ENCODE measurements at places on chromosomes 12 and 14. TPM values are rescaled to one million over a fixed set of nuclear protein-coding genes. Genes with fewer than 3 reads are reported as not detected.

Gene CCDC63
- not detected for total RNA-seq

Gene KRT2
- not detected for total RNA-seq

Gene BRMS1L
- total RNA-seq = 3.3 TPM

Gene IL26
- not detected for total RNA-seq

Gene COCH
- total RNA-seq = 1.1 TPM

Gene MIPOL1
- total RNA-seq = 11.3 TPM

Gene BEGAIN
- 1.2 TPM for total RNA-seq

Gene GLT8D2
- 13.2 TPM for total RNA-seq

Gene MGST1
- 293 TPM for total RNA-seq

Gene ALG10
- total RNA-seq = 20.3 TPM

Gene EEF1AKMT3
- total RNA-seq = 9.4 TPM

Gene TMEM119
- 143 TPM for total RNA-seq

Gene BBOF1
- total RNA-seq = 6.2 TPM

Gene RTN1
- total RNA-seq = under 0.01 TPM

Gene PLEKHG7
- not detected for total RNA-seq

Gene SLC38A4
- total RNA-seq = under 0.01 TPM

Gene SLCO1C1
- not detected for total RNA-seq

Gene HHIPL1
- total RNA-seq = 1.8 TPM

Gene RAD9B
- total RNA-seq = 0.59 TPM

Gene DIO3
- total RNA-seq = not detected

Gene AQP6
- total RNA-seq = not detected

Gene MEG3
- total RNA-seq = 166 TPM

Gene PLEK2
- 1.8 TPM for total RNA-seq

Gene CDK17
- 64.3 TPM for total RNA-seq

Gene CLEC4A
- total RNA-seq = not detected

Gene PGF
- 6.3 TPM for total RNA-seq

Gene KRT75
- not detected for total RNA-seq

Gene GALNT9
- 0.39 TPM for total RNA-seq

Gene WDHD1
- 22.9 TPM for total RNA-seq

Gene REP15
- 6.3 TPM for total RNA-seq

Gene PCED1B
- 0.39 TPM for total RNA-seq

Gene ASB2
- not detected for total RNA-seq

Gene HOXC6
- total RNA-seq = 3.7 TPM

Gene GPR162
- total RNA-seq = 0.73 TPM

Gene IQSEC3
- not detected for total RNA-seq

Gene GLIPR1
- total RNA-seq = 68.8 TPM

Gene SPRYD4
- total RNA-seq = 3.1 TPM

Gene CD163L1
- total RNA-seq = under 0.01 TPM

Gene PTPN21
- total RNA-seq = 7.8 TPM

Gene SELPLG
- total RNA-seq = 0.98 TPM

Gene HOXC12
- not detected for total RNA-seq

Gene FAM186B
- total RNA-seq = 0.20 TPM

Gene SIX4
- total RNA-seq = 10.8 TPM

Gene CCDC88C
- total RNA-seq = not detected

Gene REC8
- 1.8 TPM for total RNA-seq

Gene CATSPERB
- under 0.01 TPM for total RNA-seq

Gene ADSS1
- total RNA-seq = 0.39 TPM

Gene FAM90A1
- total RNA-seq = 0.20 TPM

Gene TPH2
- not detected for total RNA-seq

Gene TPPP2
- not detected for total RNA-seq

Gene SMIM41
- 0.20 TPM for total RNA-seq

Gene CD69
- total RNA-seq = not detected

Data from subcutaneous preadipocyte (primary cell).